ENCODE measurements at places on chromosomes 3 and 15.

GRCh38 chr3:73394240-73394639, 230.5 kb downstream of the PDZRN3 start:
- no peak for DNase-seq

- no peak for DNase-seq
These were observed 48.5 kb upstream of the PPP2R3A start for GRCh38 chr3:135917076-135917475.

DNA sequence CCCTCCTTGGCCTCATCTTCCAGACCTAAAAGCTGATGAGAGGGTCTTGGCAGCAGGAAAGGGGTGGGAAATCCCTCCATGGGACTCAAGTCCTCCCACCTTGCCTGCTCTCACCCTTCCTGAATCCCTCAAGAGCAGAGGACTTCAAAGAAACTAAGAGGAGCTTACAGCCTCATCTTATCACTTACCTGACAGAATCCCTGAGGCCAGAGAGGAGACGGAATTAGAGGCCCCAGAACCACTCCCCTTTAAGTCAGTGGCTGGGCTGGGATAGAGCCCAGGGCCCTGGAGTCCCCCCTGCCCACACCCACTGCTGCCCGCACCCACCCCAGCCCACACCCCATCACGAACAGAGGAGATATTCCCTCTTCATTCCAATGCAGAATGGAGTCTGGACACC, 15.2 kb downstream of the LOXL1 start:
- DNase-seq: no peak

DNA sequence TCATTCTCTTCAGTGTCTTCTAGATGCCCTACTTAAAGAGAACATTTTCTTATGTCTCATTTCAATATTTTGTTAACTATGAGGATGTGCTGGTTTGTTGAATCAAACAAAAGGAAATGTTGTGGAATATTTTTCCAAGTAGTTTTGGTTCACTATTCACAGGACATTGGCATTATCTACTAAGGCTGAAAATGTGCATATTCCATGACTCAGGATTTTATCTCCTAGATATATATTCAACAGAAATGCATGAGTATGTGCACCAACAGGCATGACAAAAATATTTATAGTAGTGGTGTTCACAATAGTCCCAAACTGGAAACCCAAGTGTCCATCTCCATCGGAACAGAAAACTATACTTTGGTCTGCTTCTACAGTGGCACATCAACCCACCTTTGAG, 16.7 kb upstream of the NR1I2 start:
- no peak for DNase-seq

GRCh38 chr3:143071776-143072175, 47.8 kb upstream of the CHST2 start:
- DNase-seq: no peak

DNA sequence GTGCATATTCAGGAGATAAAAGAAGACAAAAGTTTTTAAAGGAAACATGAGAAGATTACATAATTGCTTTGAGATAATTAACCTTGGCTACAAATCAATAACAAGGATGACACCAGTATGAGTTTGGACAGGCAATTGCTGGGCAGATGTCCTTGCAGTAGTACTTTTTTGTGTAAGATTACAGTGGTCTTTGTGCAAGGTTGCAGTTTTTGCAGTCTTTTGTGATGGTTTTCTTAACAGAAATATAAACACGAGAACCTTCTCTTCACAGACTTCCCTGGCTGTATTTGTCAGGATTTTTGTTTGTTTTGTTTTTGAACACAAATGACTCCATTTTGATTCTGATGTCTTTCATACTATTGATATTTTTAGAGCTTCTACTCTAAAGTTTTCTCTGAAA, 128.3 kb upstream of the ALCAM start:
- no peak for DNase-seq

All from globus pallidus (tissue), 1 donor.